ENCODE measurements at places on chromosomes 4 and X. TPM values are rescaled to one million over a fixed set of nuclear protein-coding genes. Genes with fewer than 3 reads are reported as not detected.

The DDX53 gene
- polyA plus RNA-seq = not detected

The GLOD5 gene
- polyA plus RNA-seq = 1.6 TPM

The PF4V1 gene
- polyA plus RNA-seq = not detected

The TSPAN6 gene
- polyA plus RNA-seq = 138 TPM

The TMEM271 gene
- 0.04 TPM for polyA plus RNA-seq

The ABCG2 gene
- polyA plus RNA-seq = 6.8 TPM

The RBPJ gene
- 68.8 TPM for polyA plus RNA-seq

The TXK gene
- polyA plus RNA-seq = 1.5 TPM

The RAI2 gene
- 11.1 TPM for polyA plus RNA-seq

The UNC5C gene
- polyA plus RNA-seq = 34.1 TPM

The ADGRG4 gene
- not detected for polyA plus RNA-seq

The TLR8 gene
- polyA plus RNA-seq = 0.44 TPM

The FREM3 gene
- 0.10 TPM for polyA plus RNA-seq

The PHOX2B gene
- 0.24 TPM for polyA plus RNA-seq

The PTCHD1 gene
- polyA plus RNA-seq = 0.82 TPM

The ADAMTS3 gene
- 10.1 TPM for polyA plus RNA-seq

The KLHL15 gene
- 16.6 TPM for polyA plus RNA-seq

The EVC2 gene
- 9.2 TPM for polyA plus RNA-seq

The GDPD2 gene
- polyA plus RNA-seq = 1.8 TPM

The CT45A10 gene
- polyA plus RNA-seq = not detected

The RNF212 gene
- polyA plus RNA-seq = 9.4 TPM

The EDNRA gene
- polyA plus RNA-seq = 88.1 TPM

The EDA gene
- polyA plus RNA-seq = 5.8 TPM

The SLC6A8 gene
- 69.9 TPM for polyA plus RNA-seq

The PAGE4 gene
- polyA plus RNA-seq = 1.2 TPM

The MAGEA1 gene
- polyA plus RNA-seq = not detected

The MAOA gene
- 14.3 TPM for polyA plus RNA-seq

The ABHD18 gene
- polyA plus RNA-seq = 22.1 TPM

The SYN1 gene
- polyA plus RNA-seq = 6.7 TPM

The MAGEB18 gene
- not detected for polyA plus RNA-seq

Data from renal cortex interstitium (tissue), 15 donors.